ENCODE measurements at places on chromosomes 5 and 9.

DNA sequence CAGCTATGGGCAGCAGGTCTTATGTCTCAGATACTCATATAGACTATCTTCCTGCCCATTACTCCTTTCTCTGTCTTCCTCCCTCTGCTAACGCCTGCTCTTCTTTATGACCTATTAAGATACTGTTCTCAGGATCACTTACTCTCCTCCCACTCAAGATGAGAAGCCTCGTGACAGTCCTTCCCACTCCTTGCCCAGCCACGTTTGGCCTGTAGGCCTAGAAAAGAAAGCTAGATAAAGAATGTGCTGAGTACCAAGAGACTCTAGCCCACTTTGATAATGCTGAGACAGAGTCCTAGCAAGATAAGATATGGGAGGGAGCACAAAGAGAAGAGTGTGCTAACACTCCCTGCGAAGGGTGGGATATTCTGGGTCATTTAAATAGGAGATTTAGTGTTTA, 6.8 kb upstream of the DENND4C start:
- no peak for DNase-seq

DNA sequence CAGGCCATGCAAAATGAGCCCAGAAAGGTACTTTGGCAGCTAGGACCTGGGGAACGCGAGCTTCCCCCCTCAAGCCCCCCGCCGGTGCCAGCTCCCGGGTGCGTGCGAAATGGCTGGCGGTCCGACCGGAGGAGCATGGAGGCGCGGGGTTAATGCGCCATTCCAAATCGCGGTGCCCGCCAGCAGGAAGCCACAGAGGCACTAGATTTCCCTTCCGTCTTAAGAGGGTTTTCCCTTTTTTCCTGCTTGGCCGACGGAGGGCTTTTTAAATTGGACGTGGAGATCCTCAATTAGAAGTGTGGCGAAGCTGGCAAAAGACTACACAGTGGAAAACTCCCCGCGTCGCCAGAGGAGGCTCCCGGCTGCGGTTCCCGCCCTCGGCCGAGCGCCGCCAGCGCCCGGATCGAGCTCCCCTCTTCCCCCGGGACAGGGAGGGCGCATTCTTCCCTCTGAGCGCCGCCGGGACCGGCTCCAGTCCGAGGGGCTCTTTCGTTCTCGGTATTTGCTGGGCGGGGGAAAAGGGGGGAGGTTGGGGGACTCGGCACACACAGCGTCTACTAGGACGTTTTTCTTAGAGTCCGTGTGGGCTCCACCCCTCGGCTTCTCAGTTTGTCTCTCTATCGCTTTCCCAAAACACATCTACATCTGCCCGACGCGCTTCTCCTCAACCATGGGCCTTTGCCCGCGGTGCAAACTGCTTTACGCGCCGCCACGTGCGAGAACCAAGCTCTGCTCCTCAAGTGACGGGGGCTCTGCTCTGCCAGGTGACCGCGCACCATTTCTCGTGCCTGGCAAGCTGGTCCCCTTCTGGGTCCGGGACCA, 3.0 kb downstream of the GDNF start:
- DNase-seq, result no peak

DNA sequence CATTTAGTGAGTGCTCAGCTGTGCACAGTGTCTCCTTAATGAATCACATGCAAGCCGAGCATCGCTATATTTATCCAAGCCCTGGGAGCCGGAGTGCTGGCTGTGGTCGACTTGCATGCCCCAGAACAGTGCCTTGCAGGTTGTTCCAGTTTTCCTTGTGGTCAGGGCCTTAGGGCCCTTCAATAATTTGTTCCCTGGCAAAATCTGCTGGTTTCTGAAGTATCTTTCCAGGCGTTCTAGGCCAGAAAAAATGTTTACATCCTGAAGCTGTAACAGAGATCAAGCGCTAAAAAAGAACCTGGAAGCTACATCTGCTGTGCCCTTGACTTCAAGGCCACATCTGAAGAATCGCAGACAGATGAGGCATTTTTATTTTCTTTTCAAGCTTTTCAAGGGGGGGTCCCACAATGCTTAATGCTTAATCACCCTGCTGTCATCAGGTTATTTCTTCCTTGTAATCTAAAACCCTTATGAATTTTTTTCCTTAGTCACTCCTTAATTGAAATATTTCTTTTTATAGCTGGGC, 105.8 kb downstream of the DOCK2 start:
- DNase-seq, result no peak

DNA sequence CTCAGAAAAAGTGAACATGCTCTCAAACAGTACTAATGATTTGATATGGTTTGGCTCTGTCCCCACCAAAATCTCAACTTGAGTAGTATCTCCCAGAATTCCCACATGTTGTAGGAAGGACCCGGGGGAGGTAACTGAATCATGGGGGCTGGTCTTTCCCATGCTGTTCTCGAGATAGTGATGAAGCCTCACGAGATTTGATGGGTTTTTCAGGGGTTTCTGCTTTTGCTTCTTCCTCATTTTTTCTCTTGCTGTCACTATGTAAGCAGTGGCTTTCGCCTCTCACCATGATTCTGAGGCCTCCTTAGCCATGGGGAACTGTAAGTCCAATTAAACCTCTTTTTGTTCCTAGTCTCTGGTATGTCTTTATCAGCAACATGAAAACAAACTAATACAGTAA, 401.3 kb downstream of the BNC2 start:
- DNase-seq, result no peak

DNA sequence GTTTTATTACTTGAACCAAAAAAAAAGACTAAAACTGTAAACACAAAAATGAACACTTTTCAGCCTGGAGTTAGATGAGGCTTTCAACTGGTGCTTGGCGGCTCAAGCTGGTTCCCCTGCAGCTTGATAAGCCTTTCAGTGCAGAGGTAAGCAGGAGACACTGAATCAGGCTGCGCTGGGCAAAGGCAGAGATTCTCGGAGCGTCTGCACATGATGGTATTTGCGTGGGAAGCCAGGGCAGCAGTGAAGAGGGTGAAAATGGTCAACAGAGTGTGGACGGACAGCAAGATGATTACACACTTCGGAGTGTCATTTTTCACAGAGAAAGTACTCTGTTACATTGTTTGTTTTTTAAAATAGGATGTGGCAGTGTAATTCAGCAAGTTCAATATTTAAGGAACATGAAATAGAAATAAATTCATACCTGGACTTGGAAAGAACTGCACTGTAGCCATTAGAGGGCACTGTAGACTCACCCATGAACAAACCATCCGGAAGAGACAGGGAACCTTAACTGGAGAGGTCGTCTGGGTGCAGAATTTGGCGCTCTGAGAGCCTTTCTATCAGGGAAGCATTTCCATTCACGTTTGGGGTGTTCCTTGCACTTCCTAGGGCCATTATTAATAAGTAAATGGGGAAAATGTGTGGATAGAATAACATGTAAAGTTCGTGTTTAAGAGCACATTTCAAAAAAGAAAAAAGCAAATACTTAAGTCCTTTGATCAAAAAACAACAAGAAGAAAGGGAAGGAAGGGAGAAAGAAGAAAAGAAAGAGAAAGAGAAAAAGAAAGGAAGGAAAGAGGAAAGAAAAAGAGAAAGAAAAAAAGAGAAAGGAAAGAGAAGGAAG, 69.8 kb downstream of the ICE1 start:
- no peak for DNase-seq

DNA sequence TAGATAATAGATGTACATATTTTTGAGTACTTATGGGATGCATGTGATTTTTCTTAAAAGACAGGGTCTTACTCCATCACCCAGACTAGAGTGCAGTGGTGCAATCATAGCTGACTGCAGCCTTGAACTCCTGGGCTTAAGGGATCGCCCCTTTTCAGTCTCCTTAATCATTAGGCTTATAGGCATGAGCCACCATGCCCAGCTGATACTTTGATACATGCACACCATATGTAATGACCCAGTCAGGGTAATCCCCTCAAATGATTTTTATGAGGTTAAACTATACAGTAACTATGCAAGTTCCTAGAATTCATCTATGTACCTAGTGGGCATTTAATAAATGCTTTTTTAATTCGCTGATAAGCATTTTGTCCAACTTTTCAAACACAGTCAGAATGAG, 292.3 kb downstream of the DTWD2 start:
- DNase-seq, result no peak

DNA sequence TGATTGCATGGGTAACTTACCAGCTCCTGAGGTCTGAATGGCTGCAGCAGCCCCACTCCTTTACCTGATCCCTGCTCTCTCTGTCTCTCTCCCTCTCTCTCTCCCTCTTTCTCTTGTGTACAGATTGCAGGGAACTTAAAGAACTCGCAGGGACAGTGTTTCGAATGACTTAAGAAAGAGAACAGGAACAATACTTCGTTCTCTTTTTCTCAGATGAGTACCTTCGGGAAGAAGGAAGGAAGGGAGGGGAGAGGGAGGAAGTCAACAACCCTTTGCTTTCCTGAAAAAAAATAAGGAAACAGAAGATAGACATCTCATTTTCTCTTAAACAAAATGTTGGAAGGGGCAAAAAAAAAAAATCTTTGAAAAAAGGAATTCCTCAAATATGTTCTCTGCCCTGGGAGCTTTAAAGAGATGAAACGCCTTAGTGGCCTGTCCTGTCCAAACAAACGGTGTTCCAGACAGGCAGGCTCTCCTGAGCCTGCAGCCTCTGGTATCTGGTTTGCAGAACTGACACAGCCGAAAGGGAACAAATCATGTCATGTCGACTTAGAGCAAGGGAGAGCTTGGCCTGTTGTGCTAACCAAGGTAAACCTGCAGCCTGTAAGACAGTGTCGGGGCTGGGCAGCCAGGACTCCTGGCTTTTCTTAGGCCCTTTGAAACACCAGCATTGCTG, at the start of gene ZNF366:
ZNF366 (minus strand) TSS at position 180 of the 676 bp plus-strand sequence. CDS start 45,914 bp downstream, outside the sequence.
- no peak for DNase-seq

DNA sequence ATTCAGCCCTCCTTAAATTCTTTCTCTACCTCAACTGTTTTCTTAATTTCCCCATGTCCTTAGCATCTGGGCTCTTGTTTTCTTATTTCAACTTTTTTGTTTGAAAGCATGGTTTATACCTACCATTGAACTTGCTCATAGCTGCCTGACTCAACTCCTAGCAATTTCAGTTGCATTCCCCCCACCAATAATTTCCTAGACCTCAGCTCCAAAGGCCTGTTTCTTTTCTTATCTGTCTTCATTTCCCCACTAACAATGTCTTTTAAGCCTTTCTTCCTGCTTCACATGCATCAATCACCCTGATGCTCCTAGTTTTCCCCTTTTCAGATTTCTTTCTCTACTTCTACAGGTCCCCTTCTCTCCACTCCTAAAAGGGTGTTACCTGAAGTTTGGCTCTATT, 129.7 kb upstream of the PDE4D start:
- DNase-seq, result no peak

DNA sequence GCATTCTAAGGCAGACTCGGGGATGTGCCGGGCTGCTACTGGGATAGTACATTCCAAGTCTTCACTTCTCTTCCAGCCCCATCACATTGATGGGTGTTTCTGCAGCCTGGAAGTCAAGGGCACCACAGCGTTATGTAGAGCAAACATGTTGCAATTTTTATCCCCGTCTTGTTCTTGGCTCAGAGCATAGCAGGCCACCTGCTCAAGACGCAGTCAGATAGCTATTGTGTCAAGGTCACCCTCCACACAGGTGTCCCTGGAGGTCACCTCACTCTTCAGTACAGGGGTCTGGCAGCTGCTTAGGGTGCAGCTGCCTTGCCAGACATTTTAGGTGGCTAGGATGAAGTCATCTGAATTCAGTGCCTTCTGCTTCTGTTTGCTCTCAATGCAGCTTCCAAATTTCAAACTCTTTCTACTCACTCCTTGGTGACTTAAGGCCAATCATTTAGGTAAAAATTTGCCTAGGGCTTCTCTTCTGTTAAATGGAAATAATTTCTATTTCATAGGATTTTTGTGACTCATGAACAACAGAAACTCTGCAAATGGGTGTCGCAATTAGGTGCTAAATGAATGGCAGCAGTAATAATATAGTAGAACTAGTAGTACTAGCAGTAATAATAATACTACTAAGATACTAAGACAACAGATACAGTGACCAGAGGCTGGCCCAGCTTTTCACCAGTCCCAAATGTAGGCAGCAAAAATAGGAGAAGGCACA, 24.3 kb downstream of the KCNV2 start:
- no peak for DNase-seq

GRCh38 chr5:87340716-87341115, 72.0 kb downstream of the CCNH start:
- DNase-seq, result no peak

GRCh38 chr5:9892696-9893095, 262.5 kb upstream of the TAS2R1 start:
- DNase-seq, result no peak

DNA sequence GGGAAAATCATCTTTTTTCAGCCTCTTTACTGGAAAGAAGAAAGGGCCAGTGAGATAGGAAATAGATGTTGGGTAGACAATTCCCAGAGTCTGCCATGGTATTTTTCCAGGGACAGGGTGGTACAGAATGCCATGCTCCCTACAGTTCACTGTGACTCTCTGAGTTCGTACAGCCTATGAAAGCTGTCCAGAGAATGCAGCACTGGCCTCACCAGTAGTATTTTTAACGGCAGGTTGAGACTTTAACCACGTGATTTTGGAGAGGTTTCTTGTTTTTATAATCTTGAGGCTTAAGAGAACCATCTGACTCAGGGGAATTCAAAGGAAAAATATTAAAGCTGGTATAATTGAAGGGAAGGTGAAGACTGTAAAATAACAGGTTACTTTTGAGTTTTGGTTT, 10.1 kb upstream of the ZNF474 start:
- DNase-seq, result no peak

GRCh38 chr5:83095957-83096539, 18.7 kb downstream of the XRCC4 start:
- DNase-seq, result no peak

DNA sequence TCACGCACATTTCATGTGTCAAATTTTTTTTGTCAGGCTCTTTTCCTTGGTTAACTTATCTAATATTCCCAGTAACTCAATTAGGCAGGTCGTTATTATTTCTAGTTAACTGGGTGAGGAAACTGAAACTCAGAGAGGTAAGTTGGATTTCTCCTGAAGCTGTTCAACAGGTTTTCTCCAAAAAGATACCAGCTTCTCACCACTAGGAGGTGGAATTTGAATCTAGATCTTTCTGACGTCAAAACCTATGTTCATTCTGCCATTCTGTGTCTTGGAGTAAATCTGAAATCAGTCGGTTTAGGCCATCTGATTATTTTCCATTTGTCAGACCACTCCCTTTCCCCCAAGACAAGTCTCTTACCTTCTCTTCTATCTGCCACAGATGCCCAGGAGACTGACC, 572.9 kb downstream of the ACTL7B start:
- DNase-seq, result no peak

DNA sequence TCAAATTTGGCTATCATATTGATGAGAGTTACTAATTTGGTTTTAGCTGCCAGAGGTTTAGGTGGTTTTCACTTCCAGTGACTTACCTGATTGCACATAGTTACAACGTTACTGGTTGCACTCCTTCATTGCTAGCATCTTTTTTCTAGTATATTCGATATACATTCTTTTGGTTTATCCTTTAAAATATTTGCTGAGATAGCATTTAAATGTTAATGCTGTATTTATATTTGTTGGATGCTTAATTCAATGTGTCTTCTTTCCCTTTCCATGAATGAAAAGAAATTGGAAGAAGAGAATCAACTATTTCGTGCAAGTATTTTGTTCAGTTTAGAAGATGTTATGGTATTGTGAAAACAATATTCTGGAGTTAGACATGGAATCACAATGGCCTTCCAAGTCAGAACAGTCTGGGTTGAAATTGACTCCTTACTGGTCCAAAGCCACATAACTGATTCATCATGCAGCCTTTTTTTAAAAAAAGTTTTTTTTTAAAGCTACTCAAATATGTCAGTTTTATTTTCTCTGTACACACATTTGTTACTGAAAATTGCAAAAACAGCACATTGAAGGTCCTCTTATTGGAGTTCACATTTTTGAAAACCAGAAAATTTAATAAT, 2.2 kb downstream of the SPIN1 start:
- no peak for DNase-seq
